ENCODE measurements at places on chromosomes 4 and X. TPM values are rescaled to one million over a fixed set of nuclear protein-coding genes. Genes with fewer than 3 reads are reported as not detected.

- DNase-seq = no peak
Measured at GRCh38 chr4:26692014-26692726, 108.3 kb downstream of the TBC1D19 start.

DNA sequence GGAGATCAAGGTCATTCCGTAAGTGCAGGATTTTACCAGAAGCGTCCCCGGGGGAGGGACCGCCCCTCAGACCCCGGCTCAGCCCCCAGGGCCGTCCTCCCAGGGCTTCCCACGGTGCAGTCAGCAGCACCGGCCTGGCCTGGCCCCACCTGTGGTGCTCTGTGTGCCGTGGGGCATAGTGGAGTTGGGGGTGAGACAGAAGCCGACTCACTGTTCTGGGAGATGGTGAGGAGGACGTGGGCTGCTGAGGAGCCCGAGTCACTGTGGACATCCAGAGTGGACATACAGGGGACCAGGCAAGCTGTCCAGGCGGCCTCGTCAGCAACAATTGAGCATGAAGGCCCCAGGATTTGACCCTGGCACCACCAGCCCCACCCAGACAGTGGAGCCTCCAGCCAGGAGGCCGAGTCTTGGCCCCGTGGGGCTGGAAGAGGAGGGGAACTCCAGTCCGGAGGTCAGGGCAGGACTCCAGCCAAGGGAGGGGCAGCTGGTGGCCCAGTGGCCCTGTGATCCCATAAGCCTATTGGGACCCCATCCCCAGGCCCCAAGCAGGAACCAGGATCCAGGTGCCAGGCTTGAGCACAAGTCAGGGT, 19.1 kb downstream of the ATP5ME start:
- DNase-seq = no peak

DNA sequence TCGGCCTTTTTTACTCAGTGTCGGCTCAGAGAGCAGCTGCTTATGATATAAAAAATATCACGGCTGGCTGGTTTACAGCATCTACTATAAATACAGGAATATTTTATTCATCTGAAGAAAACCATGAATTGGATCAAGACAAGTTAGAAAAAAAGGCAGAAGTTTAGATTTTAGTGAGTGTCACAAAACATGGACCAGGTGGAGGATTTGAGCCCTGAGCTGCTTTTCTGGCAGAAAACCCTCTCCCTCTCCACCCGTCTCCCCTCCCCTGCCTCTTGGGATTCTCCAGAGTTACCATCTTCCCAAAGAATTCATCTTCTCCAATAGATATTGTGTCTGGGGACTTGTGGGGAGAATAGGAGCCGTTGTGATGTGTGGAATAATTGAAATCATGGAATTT, 142.8 kb upstream of the RAI2 start:
- no peak for DNase-seq

DNA sequence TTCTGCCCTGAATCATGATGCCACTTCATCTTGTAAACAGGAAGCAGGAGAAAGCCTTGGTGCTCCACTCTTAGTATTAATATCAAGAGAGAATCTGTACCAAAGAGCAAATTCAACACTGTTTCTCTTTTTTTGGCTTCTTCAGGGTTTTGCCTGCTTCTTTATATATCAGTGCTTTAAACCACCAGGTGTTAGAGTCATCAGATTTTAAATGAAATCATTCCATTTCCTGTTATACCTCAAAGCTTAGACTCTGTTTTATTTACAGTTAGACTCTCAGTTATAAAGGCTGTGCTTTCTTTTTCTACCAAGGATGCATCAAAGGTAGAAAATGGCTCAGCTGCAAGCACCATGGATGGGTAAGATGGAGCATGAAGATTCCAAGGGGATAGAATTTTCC, 350.9 kb downstream of the CAMK2D start:
- DNase-seq = no peak

GRCh38 chrX:134537179-134537955, 77.4 kb downstream of the HPRT1 start:
- DNase-seq = no peak

GRCh38 chr4:128757712-128758111, 51.8 kb upstream of the JADE1 start:
- DNase-seq = no peak

DNA sequence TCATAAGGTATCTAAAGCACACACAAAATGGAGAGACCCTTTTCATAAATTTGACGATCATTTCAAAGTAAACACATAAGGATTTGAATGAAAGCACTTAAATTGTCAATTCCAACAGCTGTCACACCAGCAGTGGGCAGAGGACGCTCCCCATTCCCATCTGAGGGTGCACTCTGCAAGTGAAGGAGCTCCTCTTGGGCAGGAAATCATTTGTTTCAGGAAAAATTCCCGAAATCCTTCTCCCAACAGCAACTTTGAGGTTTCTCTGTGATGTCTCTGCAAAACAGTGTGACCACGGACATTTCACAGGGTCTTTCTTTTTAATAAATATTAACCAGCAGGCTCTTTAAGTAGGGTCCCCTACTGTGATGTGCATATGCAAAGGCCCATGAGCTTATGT, 111.0 kb downstream of the EPHA5 start:
- no peak for DNase-seq

- no peak for DNase-seq
Measured at GRCh38 chr4:17702641-17703040, 78.8 kb downstream of the FAM184B start.

GRCh38 chrX:30888526-30889146, 418 bp downstream of the TAB3 start:
- DNase-seq = peak; percentile 62

- DNase-seq = no peak
Measured at GRCh38 chr4:82352825-82353366, 20.9 kb downstream of the HNRNPD start.

GRCh38 chrX:74179071-74179470, 124.9 kb upstream of the ZCCHC13 start:
- DNase-seq = no peak

GRCh38 chrX:22699581-22700091, 300.1 kb upstream of the DDX53 start:
- DNase-seq = no peak

DNA sequence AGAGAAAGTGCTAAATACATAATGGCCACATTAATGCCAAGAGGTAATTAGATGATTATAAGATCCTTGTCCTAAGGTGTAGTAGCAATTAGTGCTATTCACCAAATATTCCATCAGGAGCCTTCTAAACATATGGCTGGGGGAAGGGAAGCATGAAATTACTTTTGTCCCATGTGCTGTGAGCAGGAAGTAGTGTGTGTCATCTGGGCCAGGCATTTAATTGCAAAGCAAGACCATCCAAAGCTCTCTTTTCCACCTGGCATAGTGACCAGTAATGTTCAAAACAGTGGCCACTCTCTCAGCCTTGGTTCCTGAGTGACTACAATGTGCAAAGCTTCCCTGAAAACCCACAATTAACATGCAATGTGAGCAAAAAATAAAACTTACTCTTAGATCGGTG, 144.2 kb upstream of the FAM241A start:
- no peak for DNase-seq

DNA sequence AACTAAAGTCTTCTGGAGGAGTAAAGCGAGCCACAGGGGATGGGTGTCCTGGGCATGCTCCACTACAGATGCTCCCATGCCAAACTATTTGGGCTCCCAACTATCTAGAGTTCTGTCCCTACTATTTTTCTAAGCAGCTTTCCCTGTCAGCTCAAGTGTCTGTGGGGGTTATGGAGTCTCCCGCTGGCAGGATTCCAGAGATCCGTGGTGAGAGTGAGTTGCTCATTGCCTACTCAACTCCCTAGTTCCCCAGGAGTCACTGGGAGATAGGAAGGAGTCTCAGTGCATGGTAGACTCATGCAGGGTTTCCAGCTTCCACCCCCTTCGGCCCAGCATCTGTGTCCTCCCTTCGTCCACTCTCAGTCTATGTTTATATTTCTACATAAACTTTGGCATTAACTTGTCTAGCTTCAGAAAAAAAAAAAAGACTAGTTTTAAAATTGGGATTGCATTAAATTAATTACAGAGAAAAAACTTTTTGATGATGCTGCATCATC, 55.1 kb upstream of the INPP4B start:
- no peak for DNase-seq

DNA sequence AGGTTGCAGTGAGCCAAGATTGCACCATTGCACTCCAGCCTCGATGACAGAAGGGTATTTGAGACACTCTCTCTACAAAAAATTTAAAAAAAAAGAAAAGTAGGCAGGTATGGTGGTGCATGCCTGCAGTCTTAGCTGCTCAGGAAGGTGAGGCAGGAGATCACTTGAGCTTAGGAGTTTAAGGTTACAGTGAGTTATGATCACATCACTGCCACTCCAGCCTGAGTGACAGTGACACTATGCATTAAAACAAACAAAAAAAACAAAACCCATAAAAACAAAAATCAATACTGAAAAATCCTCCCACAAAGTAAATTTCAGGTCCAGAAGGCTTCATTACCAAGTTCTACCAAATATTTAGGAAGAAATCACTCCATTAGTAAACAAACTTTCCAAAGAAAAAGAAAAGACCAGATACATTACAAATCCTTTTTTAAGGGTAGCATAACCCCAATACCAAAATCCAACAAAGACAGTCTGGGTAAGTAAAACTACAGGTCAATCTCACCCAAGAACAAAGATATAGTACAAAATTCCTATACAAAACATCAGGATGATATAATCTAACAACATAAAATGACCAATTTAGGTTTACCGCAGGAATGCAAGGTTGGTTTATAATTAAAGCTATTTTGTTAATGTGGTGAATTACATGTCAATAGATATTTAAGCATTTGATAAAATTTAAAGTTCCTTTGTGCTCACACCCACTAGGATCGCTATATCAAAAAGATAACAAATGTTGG, 11.7 kb downstream of the NELFA start:
- DNase-seq = no peak

DNA sequence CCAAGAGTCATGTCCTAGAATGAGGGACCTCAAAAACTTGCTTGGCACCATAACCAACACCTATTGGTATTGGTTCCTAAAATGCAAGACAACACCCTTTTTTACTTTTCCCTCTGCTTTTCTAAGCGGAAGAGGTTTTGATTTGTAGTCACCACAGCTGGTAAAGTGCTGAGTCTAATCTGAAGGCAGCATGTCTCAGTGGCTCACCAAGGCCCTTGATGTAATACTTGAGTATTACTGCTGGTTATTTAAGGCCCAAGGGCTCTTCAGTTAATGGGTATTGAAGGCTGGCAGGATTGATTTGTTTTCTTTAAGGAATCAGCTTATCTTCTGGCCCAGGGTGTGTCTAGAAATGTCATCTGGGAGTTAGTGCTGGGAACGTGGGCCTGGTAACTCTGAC, 735.1 kb downstream of the GLUD2 start:
- no peak for DNase-seq

DNA sequence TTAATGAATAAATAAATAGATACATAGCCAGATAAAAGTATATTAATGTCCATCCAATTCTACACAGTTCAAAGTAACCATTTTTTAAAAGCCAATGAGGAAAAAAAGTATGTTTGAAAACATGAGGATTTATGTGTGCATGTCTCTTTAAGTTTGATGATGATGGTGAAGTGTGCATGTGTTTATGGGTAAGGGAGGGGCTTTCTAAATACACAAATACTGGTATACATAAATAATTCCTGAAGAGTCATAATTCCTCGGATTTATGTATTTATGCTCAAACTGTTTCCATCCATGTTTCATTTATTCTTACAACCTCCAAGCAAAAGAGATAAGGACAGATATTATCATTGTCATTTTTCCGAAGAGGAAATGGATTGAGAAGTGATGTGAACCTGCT, 75.4 kb downstream of the ENOX2 start:
- no peak for DNase-seq

- DNase-seq = no peak
Measured at GRCh38 chr4:90137555-90137954, 10.4 kb downstream of the CCSER1 start.

- no peak for DNase-seq
Measured at GRCh38 chrX:100648458-100649417, 4.7 kb downstream of the SRPX2 start.

- no peak for DNase-seq
Measured at GRCh38 chr4:86582410-86582809, 11.7 kb upstream of the PTPN13 start.

DNA sequence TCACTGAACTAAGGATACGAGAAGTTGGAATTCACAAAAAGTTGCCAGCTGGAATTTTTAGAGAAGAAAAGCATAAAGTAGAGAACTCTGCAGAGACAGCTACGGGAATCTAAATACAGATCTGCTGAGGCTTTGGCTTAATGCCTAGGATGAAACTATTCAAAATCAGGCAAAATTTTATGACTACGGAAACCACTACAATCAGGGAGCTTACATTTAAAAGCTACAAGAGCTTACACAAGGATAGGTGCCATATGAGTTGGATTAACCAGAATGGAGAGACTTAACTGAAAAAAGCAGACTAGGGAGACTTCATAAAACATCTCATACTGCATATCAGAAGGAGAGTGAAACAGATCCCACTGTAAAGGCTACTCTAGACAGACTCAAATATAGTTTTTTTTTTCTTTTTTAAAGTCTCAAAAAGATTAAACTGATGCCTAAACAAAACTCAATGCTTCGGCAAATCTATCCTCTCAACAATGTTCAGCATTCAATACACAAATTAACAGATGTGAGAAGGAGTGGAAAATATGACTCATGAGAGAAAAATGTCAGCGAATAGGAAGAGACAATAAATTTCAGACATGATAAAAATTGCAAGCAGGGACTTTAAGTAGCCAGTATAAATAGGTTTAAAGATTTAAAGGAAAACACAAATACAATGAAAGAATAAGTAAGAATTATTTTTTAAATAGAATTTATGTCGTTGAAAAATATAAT, 586.1 kb downstream of the FSTL5 start:
- DNase-seq = no peak

- DNase-seq = no peak
Measured at GRCh38 chr4:48588230-48589097, 98.4 kb downstream of the ZAR1 start.

GRCh38 chrX:130296743-130297142, 28.0 kb upstream of the ZNF280C start:
- no peak for DNase-seq

- no peak for DNase-seq
Measured at GRCh38 chr4:169818063-169818679, 60.4 kb upstream of the HPF1 start.

- no peak for DNase-seq
Measured at GRCh38 chrX:10444204-10444603, 176.2 kb downstream of the MID1 start.

DNA sequence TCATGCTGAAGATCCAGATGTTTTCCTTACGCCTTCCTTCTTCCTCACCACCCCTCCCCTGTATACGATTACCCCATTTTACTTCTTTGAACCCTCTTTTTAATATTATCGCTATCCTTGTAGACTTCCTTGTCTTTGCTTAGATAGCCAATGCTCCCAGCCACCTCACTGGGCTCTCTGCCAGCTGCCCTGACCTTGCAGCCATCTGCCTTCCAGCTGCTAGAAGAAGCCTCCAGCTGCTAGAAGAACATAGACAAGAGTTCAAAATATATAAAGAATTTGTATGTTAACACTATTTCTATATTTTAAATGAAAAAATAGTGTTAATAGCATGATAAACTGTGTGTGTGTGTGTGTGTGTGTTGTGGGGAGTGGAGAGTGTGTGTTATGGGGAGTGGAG, 374.7 kb downstream of the ANKRD50 start:
- DNase-seq = no peak

- peak; percentile 31 for DNase-seq
Measured at GRCh38 chr4:190014771-190015537, 12.1 kb downstream of the FRG2 start.

Gene SGMS2
- total RNA-seq = 0.84 TPM

Gene GAGE12J
- not detected for total RNA-seq

Gene IGFBP7
- total RNA-seq = not detected

Gene FOXR2
- total RNA-seq = not detected

Gene FAM133A
- total RNA-seq = not detected

Gene SLC26A1
- 0.43 TPM for total RNA-seq

Gene STARD8
- total RNA-seq = 0.11 TPM

Gene PAK3
- total RNA-seq = 0.26 TPM

Gene VCX3B
- total RNA-seq = not detected

Gene LNX1
- total RNA-seq = not detected

Measured in activated CD4-positive, alpha-beta T cell treated with anti-CD3 and anti-CD28 coated beads for 36 hours (primary cell).